ENCODE measurements at places on chromosomes 7 and 10.

GRCh38 chr10:12165999-12166775 lies 29.5 kb downstream of the NUDT5 start:
- DNase-seq, result no peak

- no peak for DNase-seq
These were observed 97.7 kb upstream of the FEZF1 start for GRCh38 chr7:122402235-122402634.

DNA sequence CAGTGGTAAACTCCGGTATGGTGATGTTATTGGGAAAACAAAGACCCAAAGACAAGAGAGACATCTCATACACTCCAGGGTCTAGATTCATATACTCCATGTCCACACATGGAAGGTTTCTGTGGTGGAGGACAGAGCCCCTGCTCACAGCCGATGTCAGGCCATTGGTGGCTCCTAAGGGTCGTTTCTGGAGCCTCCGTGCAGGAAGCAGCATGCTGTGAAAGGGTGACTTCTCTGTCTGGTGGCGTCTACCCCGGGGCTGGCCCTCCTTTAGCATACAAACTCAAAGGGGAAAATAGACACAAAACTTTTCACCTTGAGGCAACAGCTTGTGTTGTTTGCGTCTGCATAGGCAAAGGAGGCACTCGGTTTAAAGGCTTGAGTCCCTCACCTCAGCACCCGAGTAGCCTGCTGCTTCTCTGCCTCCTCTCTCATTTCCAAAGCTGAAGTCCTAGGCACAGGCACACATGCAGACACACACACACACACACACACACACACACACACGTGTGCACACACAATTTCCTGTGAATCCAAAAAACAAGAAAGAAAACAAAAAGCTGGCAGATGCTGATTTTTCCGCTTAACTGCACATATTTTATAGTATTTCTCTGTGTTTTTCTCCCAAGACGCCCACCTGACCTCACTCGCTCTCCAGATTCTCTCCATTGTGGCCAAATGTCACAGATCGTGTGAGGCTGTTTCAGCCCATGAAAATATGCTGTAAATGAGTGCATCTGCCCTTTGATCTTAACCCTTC lies 601.4 kb upstream of the MGMT start:
- no peak for DNase-seq

- DNase-seq, result no peak
These were observed 2.0 kb downstream of the HECW1 start for GRCh38 chr7:43114458-43114780.

DNA sequence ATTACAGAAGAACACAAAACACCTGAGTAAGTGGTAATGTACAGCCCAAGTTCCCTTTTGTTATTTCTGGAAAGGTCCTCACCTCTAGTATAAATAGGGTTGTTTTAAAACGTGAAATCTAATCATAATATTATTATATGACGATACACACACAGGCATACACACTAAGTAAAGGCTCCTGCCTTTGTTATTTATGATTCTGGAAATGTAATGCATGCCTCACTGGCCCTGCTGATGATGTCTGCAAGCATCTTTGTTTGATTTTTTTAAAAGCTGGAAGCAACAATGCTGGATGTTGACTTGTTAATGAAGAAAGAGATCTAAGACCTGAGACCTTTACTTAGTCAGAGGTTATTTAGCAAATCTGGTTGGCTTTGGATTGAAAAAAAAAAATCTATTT lies 307.4 kb upstream of the SORCS1 start:
- DNase-seq, result no peak

- no peak for DNase-seq
These were observed 61.7 kb downstream of the PWWP2B start for GRCh38 chr10:132458586-132459300.

DNA sequence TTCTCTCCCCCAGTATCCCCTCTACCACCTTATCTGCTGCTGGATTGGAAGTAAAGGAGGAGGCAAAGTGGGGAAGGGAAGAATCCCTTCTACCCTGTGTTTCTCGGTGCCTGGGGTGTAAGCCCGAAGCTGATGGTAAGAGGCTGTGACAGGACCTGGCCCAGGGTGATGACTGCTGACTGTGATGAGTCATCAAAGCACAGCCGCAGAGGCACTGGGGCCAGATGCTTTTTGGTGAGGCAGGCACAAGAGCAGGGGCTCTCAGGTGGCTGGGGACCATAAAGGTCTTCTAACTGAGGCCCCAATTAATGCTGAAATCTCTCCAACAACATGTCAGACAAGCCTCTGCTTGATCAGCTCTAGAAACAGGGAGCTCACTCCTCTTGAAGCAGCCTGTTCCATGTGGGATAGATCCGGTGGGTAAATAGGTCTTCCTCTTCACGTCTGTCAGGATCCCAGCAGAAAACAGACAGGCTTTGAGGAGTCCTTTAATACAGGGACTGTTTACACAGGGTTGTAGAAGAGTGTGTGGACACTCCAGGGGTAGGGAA lies 86.1 kb upstream of the PCBD1 start:
- peak; percentile 42 for DNase-seq

DNA sequence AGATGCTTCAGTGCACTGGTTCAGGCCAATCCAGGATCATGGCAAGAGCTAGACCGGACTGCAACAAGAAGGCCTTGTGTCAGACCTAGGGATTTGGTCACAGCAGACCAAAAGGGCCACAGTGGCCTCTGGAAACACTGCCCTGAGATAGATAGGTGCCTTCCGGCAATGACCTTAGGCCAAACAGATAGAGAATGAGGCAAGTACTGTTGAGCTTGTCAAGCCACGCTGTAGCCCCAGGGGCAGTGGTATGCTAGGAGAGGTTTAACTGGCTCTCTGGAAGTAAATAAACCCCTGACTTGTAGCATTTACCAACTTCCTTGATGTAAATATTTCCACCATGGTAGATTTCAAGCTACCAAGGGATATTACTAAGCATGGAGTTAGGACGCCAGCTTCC lies 197.5 kb downstream of the GRID1 start:
- no peak for DNase-seq

DNA sequence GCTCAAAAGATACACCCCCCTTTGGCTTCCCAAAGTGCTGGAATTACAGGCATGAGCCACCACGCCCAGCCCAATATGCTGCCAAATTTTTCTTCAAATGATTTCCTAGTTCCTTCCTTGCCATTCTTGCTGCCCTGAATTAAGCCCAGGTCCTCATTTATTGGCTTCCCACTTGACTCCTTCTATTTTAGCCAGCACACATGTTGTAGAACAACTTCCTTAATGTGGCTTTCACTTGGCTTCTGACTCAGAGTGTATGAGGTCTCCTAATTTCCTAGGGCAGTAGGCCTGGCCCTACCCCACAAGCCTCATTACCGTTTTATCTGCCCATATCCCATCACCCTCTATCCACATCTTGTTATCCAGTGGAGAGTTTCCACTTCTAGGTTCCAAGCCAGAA lies 21.8 kb upstream of the HIPK2 start:
- DNase-seq, result no peak

GRCh38 chr10:23065181-23065948 lies 30.0 kb upstream of the MSRB2 start:
- peak; percentile 79 for DNase-seq

DNA sequence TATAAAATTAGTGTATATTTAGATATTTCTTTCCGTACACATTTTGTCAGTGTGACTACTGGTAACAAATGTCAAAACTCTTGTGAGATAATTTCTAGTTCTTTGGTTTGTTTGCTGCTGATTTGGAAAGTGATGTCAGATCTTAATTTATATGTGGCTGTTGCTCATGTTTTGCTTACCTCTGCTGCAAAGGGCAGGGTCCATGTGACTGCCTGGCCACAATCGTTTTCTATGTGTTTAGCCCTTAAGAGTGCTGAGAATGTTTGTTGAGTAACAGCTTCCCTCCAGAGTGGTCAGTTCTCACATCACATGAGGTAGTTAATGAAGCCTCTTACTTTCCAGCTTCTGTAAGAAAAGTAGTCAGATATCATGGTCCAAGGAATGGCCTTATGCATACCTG lies 4.2 kb downstream of the NRBF2 start:
- peak; percentile 69 for DNase-seq

GRCh38 chr7:20343205-20343604 lies 12.5 kb downstream of the ITGB8 start:
- no peak for DNase-seq

DNA sequence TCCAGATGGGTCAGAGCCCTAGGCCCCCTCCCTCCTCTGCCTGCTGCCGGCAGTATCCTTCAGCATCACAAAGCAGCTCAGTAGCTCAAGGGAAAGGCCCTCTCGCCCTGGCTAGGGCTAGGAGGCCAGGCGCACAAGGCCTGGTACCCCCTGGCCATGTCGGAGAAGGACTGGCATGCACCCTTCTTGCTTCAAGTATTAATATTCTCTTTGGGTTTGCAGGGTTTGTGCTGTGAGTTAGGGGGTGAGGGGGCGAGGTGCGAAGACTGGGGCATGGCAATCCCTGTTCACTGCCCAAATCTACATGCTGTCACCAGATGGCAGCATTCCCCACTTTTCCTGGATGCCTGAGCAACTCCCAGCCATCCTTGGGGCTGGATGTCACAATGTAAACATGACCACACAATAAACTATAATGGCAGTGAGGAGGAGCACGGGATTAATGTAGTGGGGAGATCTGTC lies 105.2 kb downstream of the NEURL1 start:
- DNase-seq, result peak; percentile 35

DNA sequence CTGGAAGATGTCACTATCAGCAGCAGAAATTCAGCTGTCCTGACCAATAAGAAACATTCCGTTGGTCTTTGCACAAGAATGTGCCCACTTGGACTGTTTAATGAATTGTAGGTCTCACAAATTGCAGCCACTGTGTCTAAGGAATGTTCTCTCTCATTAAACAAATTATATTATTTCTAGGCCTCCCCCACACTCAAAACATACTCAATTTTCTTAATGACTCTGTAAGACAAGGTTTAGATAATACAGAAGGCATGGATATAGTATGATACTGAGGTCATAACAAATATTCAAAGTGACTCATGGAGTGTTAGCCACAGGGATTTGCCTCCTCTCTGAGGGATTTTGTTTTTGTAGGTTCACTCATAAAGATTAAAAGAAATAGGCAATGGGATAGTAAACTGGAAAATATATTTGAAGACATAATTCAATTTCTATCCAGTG lies 197.5 kb downstream of the PTN start:
- peak; percentile 98 for DNase-seq

DNA sequence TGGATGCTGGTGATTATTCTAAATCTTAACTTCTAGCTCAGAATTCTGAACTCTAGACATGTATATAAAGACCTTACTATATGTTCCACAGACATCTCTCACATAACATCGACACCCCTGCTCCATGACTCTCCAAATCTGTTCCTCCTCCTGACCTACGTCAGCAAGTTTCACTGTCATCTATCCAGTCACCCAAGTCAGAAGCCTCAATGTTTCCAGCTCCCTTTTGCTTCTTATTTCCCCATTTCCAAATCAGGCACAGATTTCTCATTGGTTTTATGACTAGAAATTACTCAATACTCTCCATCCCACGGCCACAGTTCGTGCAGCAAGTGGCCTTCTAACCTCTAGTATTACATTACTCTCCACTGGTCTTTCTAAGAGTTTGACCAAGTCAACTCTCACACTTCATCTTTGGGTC lies 28.5 kb downstream of the EPC1 start:
- no peak for DNase-seq

DNA sequence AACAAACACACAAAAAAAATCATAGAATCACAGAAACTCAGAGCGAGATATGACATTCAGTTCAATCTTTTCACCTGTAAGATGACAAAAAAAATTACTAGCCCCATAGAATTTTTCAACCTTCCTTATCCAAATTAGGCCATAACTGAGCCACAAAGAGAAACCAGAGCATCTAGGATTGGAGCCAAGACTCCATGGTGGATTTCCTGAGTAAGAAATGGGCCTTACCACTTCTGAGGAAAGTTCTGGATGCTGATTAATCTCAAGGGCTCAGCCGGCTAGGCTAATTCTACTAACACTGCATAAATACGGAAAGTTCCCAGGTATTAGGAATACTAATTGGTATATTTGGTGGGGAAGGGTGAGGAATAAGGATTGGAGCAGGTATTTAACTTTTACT lies 16.8 kb downstream of the LIPM start:
- DNase-seq, result peak; percentile 70

GRCh38 chr7:157703131-157703530 lies 366.3 kb downstream of the DNAJB6 start:
- no peak for DNase-seq

GRCh38 chr10:71216751-71217265 lies 4.4 kb downstream of the UNC5B start:
- no peak for DNase-seq

DNA sequence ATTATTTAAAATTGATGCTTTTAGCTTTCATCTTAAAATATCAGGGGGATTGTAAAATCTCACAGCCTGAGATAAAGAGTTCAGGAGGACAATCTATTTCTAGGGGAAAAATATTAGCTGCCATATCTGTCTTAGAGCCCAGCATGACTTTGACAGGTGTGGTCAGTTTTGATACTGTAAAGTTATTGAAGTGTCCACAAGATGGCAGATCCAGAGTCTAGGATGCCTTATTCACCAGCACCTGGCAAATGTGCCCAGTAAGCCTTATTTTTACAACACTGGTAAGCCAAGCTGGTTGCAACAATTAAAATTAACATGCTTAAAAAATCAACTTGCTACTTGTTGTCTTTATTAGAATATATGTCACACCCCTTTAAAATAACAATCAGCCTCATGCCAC lies 579.3 kb downstream of the SH2D4B start:
- DNase-seq, result no peak

GRCh38 chr7:133197972-133198544 lies 54.8 kb upstream of the EXOC4 start:
- DNase-seq, result no peak

GRCh38 chr10:3806603-3807002 lies 21.6 kb upstream of the KLF6 start:
- DNase-seq, result peak; percentile 96
